ENCODE measurements at places on chromosomes 2 and 18. TPM values are rescaled to one million over a fixed set of nuclear protein-coding genes. Genes with fewer than 3 reads are reported as not detected.

DSC3 gene
- total RNA-seq: 5.6 TPM

UGT1A8 gene
- not detected for total RNA-seq

SPC25 gene
- 5.6 TPM for total RNA-seq

CRYGC gene
- total RNA-seq: not detected

COA5 gene
- total RNA-seq: 33.1 TPM

CCT4 gene
- total RNA-seq: 130 TPM

ABCG8 gene
- not detected for total RNA-seq

RTTN gene
- 9.8 TPM for total RNA-seq

CYP1B1 gene
- 137 TPM for total RNA-seq

DNA sequence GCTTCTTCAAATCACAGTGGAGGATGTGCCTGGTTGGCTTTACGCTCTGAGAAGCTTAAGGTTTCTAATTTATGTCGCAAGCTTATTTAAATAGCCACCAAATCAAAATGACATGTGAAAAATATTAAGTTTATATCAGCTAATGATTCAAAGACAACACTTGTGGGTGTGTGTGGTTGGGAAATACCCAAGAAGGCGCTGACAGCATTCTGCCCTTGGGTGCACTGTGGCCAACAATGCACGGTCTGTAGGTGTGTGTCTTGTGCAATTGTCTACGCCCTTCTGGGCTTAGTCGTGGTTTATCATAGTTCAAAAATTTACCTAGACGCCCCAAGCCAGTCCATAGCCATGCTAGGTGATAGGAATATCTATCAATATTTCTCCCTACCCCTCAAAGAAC lies 60.9 kb downstream of the KCTD1 start:
- H3K4me3 ChIP-seq: no peak overlapping the region
- peaks cover 15% of the 10 kb centered on the region for H3K36me3 ChIP-seq
- no peak for DNase-seq
- H3K27me3 ChIP-seq: no peaks in the 10 kb centered on the region
- H3K4me1 ChIP-seq: peaks cover 8% of the 10 kb centered on the region

DNA sequence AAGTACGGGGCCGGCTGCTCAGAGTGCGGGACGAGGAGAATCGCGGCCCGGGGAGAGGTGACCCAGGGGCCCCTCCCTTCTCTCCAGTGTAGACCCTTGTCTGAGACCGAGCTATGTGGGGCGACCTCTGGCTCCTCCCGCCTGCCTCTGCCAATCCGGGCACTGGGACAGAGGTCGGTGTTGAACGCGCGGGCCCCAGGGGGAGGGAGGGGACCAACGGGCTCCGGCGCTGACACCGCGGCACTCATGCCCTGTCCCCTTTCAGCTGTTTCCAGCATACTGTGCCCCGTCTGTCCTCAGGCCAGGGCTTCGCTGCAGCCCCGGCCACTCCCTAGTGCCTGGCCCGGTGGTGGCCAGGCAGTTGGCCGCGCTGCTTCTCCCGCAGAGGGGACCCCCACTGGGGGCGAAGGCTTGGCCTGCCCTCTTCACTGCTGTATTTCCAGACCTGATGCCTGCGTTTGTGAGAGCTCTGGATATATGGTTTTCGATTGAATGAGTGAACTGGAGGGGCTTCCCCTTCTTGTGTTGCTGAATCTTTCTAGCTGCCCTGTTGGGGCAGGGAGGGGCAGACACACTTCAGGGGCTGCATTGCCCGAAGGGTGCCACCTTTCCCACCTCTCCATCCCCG lies 809 bp downstream of the DBI start:
- H3K4me3 ChIP-seq: peak overlapping the region; percentile 99
- H3K27ac ChIP-seq: peak overlapping the region; percentile 94

DNA sequence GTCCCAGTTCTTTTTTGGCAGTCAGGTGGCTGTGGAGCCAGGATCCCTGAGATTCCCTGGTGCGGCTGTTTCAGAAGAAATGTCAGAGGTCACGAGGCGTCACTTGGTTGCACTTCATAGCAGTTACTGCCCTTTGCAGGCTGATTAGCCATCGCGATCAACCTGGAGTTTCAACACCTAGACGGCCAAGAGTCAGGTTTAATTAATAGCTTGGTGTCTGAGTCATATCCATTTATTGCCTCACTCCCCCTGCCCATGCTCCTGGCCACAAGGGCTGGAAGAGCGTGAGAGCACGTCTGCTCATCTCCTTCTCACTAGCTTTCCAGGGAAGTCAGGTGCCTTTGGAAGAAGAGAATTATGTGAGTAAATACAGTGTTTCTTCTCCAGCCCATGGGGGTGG lies 552.3 kb downstream of the TSN start:
- no peaks in the 10 kb centered on the region for H3K27me3 ChIP-seq
- no peak overlapping the region for H3K27ac ChIP-seq
- H3K4me1 ChIP-seq: no peaks in the 10 kb centered on the region
- DNase-seq: no peak
- H3K4me3 ChIP-seq: no peak overlapping the region
- H3K36me3 ChIP-seq: no peaks in the 10 kb centered on the region

GRCh38 chr18:75159646-75160356 lies 49.1 kb downstream of the PTGR3 start:
- no peak overlapping the region for H3K27ac ChIP-seq
- H3K4me1 ChIP-seq: peaks cover 5% of the 10 kb centered on the region
- H3K27me3 ChIP-seq: peaks cover 23% of the 10 kb centered on the region
- H3K4me3 ChIP-seq: no peak overlapping the region

GRCh38 chr2:190098851-190099250 lies 36.3 kb upstream of the MSTN start:
- no peak overlapping the region for H3K4me3 ChIP-seq
- no peaks in the 10 kb centered on the region for H3K27me3 ChIP-seq
- no peak overlapping the region for H3K27ac ChIP-seq
- no peaks in the 10 kb centered on the region for H3K4me1 ChIP-seq

- no peaks in the 10 kb centered on the region for H3K36me3 ChIP-seq
- H3K4me1 ChIP-seq: no peaks in the 10 kb centered on the region
- H3K4me3 ChIP-seq: no peak overlapping the region
- no peak for DNase-seq
- H3K27ac ChIP-seq: no peak overlapping the region
These were observed 113.6 kb downstream of the ETAA1 start for GRCh38 chr2:67510745-67511144.

- H3K4me3 ChIP-seq: peak overlapping the region; percentile 3
- no peaks in the 10 kb centered on the region for H3K27me3 ChIP-seq
- peak overlapping the region; percentile 85 for H3K27ac ChIP-seq
- H3K4me1 ChIP-seq: peaks cover 67% of the 10 kb centered on the region
These were observed 108.5 kb upstream of the RND3 start for GRCh38 chr2:150595803-150596470.

DNA sequence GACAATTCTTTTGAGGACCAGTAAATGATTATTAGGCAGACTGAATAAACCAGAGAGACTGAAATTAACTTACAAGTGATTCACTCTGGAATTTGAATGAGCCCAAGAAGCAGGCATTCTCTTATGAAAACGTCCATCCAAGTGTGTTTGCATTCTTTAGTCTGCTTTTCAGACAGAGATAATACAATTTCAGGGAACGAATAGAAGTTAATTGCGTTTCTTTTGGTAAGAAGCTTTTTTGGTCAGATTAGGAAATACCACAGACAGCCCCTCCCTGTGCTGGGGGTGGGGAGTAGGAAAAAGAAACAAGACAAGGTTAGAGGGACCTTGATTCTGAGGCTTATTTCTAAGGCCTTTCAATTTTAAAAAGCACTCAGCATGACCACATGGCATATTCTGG lies 874.4 kb downstream of the SUCLG1 start:
- H3K27ac ChIP-seq: no peak overlapping the region
- no peak overlapping the region for H3K4me3 ChIP-seq
- no peaks in the 10 kb centered on the region for H3K4me1 ChIP-seq

DNA sequence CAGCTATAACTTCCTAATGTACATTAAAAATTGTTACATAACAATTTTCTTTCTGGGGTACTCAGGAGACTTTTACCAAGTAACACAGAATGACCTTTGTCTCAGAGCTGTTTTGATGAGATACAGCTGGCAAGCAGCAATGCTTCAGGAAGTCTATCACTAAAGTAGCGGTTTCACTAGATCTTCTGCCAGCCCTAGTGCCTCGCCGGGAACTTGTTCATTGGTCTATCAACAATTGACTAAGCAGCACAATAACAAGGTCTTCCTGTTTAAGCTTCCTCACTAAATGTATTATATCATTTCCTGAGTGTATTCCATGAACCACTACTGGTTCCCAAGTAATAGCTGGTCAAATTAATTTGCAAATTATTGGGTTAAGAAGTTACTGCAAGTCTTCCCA lies 69.2 kb downstream of the TRIP12 start:
- DNase-seq: no peak
- peaks cover 30% of the 10 kb centered on the region for H3K36me3 ChIP-seq
- H3K4me1 ChIP-seq: peaks cover 19% of the 10 kb centered on the region

- no peak overlapping the region for H3K27ac ChIP-seq
- H3K4me1 ChIP-seq: no peaks in the 10 kb centered on the region
These were observed 354.2 kb downstream of the EN1 start for GRCh38 chr2:118493213-118493612.

- no peaks in the 10 kb centered on the region for H3K36me3 ChIP-seq
- H3K27ac ChIP-seq: no peak overlapping the region
- DNase-seq: no peak
These were observed 180.6 kb upstream of the SH3BP4 start for GRCh38 chr2:234771176-234771575.

- H3K4me3 ChIP-seq: no peak overlapping the region
- no peaks in the 10 kb centered on the region for H3K36me3 ChIP-seq
- DNase-seq: no peak
These were observed 839 bp upstream of the GPR148 start for GRCh38 chr2:130728007-130728454.

- DNase-seq: no peak
- H3K4me1 ChIP-seq: no peaks in the 10 kb centered on the region
- peaks cover 7% of the 10 kb centered on the region for H3K27me3 ChIP-seq
- no peak overlapping the region for H3K4me3 ChIP-seq
These were observed 23.8 kb downstream of the FBXO41 start for GRCh38 chr2:73260338-73260984.

GRCh38 chr18:26133652-26134051 lies at the start of gene PSMA8:
Gene PSMA8, plus strand, starts transcription at chr18:26133869. Its CDS starts 97 bp downstream, at chr18:26133966.
- H3K4me3 ChIP-seq: no peak within 1 kb of the TSS

DNA sequence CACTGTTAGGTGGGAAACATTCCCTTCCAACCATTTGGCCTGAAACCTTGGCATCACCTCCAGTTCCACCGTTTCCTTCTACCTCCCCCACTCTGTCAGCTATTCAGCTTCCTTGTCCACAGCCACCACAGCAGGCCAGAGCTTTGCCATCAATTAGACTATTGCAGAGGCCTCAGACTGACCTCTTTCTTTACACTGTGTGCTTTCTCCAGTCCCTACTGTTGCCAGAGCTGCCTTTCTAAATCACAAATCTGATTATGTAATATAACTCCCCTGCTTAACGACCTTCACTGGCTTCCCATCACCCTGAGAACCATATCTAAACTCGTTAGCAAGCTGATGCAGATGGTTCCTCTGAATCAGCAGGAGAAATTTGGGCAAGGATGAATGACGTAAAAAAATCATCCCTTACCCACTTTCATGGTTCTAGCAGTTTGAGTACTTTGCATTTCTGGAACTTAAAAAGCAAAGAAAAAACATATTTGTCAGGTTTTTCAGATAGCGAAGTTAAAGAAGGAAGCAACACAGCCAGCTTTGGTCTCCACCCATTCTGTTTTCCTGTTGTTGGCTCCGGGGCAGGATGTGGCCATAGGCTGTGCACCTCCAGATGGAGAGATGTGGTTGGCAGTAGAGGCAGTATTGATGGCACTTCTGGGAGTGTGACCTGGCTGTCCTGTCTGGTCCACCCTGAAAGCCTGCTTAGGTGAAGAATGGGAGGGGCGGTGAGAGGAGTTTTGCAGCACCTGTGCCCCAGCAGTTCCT lies 422.1 kb downstream of the PARD3B start:
- H3K4me1 ChIP-seq: peaks cover 22% of the 10 kb centered on the region
- H3K4me3 ChIP-seq: no peak overlapping the region
- peaks cover 8% of the 10 kb centered on the region for H3K36me3 ChIP-seq
- no peaks in the 10 kb centered on the region for H3K27me3 ChIP-seq
- H3K27ac ChIP-seq: no peak overlapping the region
- no peak for DNase-seq

GRCh38 chr2:121095257-121096080 lies 189.5 kb downstream of the TFCP2L1 start:
- H3K27me3 ChIP-seq: peaks cover 50% of the 10 kb centered on the region
- peaks cover 3% of the 10 kb centered on the region for H3K4me1 ChIP-seq
- H3K36me3 ChIP-seq: no peaks in the 10 kb centered on the region
- H3K27ac ChIP-seq: no peak overlapping the region
- H3K4me3 ChIP-seq: no peak overlapping the region
- DNase-seq: no peak

DNA sequence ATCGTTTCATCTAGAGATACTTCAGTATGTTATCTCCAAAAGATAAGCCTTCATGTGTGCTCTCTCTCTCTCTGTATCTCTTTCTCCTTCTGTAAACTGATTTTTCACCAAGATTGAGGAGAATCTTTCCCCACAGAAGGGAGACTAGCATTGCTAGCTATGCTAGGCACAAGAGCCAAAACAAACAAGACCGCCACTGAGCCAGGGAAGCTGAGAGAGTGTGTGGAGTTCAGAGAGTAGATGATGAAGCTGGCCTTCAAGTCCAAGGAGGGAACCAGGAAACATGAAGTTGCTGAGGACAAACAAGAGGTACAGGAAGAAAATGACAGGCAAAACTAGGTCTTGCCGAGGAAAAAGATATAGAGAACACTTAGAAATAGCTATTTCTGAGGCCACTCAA lies 23.4 kb downstream of the DAPL1 start:
- DNase-seq: no peak
- peaks cover 4% of the 10 kb centered on the region for H3K27me3 ChIP-seq
- peaks cover 2% of the 10 kb centered on the region for H3K36me3 ChIP-seq
- H3K27ac ChIP-seq: peak overlapping the region; percentile 52
- no peak overlapping the region for H3K4me3 ChIP-seq
- peaks cover 67% of the 10 kb centered on the region for H3K4me1 ChIP-seq

- no peaks in the 10 kb centered on the region for H3K36me3 ChIP-seq
- H3K4me1 ChIP-seq: no peaks in the 10 kb centered on the region
- H3K4me3 ChIP-seq: no peak overlapping the region
- DNase-seq: no peak
These were observed 6.8 kb upstream of the CHMP3 start for GRCh38 chr2:86570059-86570458.

- DNase-seq: no peak
- no peaks in the 10 kb centered on the region for H3K36me3 ChIP-seq
- H3K27ac ChIP-seq: peak overlapping the region; percentile 53
- H3K4me3 ChIP-seq: no peak overlapping the region
- no peaks in the 10 kb centered on the region for H3K27me3 ChIP-seq
- peaks cover 8% of the 10 kb centered on the region for H3K4me1 ChIP-seq
These were observed 35.0 kb upstream of the LRP1B start for GRCh38 chr2:142165790-142166189.

DNA sequence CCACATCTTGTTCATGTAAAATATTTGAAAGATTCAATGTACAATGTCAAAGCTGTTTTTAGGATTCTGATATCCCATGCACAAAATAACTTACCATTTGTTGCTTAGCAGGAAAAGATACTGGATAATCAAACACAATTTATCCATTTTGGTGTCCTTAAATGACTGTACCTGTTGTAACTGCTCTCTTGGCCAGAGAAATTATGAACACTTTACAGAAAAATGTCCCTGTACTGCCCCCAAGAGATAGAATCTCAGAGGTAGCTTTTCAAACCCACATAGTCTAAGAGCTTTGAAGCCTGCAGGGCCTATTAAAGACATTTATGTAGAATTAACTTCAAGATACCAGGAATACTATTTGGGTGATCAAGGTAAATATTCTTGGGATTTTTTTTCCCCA lies 12.2 kb upstream of the ME2 start:
- H3K27ac ChIP-seq: no peak overlapping the region
- DNase-seq: no peak
- peaks cover 18% of the 10 kb centered on the region for H3K27me3 ChIP-seq
- peaks cover 18% of the 10 kb centered on the region for H3K4me1 ChIP-seq
